ENCODE measurements at places on chromosomes 16 and 17.

DNA sequence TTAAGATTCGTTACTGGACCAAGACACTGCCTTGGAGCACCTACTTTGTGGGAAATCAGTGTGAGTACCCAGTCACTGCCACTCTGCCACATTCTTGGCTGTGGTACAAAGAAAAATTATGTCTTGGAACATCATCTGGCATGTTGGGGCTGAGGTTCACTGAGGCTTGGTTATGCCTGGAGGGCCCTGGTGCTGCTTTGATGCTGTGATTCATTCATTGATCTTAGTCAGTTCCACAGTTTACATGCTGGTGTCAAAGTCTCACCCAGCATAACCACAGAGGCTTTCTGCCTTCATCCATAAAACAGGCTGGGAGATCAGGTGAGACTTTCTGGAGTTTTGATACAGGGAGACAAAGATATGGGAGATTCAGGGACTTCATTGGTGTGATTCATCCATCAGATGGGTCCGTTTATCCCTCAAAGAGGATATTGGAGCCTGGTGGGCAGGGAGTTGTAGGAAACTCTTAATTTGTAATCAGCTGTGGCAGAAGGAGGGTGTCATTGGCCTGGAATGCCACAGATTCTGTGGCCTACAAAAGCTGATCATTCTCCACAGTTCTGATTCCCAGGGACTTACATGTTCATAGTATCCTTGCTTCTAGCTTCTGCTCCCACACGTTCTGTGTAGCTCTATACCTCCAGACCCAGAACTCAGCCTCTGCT lies 322.5 kb downstream of the PMP22 start:
- DNase-seq, result no peak

DNA sequence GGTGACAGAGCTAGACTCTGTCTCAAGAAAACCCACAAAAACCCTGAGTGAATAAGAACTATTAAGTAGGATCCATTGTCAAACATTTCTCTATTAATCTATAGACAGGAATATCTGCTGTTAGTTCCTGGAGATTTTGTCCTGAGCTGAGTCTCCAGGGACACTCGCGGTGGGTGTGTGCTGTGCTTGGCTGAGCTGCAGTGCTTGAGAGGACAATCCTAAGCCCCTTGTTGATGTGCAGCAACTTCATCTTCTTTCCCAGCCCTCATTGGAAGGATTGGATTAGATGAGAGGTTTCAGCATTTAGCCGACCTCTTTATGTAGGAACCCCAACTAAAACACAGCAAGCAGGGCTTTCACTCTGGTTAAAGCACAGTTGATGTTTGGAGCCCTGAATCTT lies 33.3 kb downstream of the NDEL1 start:
- DNase-seq, result no peak

DNA sequence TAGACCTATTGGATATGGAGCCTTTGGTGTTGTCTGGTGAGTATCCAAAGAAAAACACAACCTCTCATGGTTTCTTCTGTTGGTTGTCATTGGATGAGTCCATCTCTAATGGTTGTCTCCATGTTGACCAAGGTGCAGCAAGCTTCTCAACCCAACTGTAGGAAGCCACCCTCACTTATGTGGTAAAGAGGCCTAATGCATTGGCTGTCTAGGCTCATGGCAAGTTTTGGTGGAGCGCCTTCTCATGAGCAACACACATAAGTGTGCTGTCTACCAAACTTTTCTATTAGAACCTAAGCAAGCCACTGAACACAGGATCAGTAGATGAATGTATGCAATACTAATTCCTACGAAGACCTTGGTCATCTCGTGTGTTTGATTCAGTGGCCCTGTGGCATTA lies 819 bp downstream of the NLK start:
- no peak for DNase-seq

DNA sequence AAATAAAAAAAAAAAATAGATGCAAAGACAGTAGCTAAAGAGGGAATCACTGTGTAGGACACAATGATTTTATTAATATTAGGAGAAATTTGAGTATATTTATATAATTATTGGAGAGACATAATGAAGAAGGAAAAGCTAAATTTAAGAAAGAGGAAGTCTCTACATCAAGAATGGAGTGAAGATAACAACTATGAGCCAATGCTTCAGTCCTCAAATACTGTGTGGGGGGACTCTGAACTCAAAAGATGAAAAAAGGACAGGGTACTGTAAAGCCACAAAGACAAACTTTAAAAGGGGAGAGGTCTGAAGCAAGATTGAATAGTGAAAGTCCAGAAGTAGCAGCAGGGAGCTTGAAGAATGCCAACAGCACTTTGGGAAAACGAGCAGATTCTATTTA lies 44.7 kb downstream of the SKAP1 start:
- DNase-seq, result no peak

DNA sequence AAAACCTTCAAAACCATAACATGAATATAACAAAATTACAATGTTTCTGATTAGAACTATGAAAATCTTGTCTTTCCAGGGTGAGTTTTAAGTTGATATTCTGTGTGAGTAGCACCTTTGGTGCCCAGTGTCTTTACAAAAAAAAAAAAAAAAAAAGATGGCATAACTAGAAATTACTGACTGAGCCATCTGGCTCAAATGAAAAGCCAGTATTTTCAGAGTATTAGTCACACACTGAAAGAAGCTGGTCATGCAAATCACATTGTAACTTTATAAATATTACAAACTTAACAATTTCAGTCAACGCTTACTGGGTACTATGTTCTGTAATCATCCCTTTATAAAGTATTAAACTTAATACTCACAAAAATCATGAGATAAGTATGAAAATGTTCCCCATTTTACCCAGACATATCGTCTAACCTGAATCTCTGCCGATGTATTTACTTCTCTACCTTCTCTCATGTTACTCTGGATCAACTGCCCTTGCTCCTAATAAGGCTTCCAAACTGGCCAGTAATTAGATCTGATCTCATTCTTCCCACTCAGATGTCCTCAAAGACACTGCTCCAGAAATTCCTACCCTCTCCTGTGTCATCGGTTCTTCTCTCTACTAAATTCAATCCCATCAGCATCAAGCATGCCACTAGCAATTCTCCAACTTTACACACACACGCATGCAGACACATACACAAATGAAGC lies 25.4 kb downstream of the UBE2G1 start:
- DNase-seq, result no peak

DNA sequence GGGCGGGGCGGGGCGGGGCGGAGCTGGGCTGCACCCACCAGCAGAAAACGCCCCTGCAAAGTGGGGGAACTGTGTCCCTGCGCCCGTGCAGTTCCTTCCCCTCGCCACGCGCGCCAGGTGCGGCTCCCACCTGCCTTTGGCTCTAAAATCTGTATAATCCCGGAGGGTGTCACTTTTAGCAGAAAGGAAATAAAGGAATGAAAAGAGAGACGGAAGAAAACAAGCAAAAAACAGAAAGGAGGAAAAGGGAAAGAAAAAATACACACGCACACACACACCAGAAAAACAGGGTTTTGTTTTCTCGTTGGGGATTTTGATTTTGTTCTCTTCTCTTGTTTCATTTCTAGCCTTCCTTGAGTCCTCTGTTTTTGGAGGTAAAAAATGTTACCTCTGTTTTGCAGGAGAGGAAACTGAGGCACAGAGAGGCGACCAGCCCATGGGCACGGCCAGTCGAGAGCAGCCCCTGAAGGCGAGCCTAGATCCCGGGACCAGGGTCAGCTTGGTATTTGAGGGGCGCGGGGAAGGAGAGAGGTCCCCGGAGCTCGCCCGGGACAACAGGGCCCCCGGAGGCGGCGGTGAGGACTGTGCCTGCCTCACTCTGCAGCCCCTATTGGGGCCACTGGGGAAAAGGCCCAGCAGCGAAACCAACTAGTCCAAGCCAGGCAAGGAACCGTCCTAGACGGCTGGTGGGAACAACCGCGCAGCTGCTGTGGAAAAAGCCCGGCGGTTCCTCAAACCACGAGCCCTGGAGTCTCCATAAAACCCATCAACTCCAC lies 594 bp upstream of the CARHSP1 start:
- no peak for DNase-seq

DNA sequence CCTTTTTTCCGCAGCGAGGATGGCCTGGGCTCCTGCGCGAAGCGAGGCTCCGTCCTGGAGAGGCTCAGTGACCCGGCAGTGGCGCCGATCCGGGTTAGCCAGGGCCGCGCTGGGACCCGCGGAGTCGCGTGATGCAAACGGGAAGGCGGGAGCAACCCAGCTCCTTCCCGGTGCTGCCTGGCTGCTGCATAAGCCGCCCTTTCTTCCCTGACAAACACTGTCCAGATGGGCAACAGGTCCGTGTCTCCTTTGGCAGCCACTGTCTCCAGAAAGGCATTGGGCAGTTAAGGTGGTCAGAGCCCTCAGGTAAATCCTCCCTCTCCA lies 21.8 kb upstream of the ZNHIT3 start:
- no peak for DNase-seq

GRCh38 chr17:2899906-2900305 lies 103.7 kb downstream of the RAP1GAP2 start:
- no peak for DNase-seq

DNA sequence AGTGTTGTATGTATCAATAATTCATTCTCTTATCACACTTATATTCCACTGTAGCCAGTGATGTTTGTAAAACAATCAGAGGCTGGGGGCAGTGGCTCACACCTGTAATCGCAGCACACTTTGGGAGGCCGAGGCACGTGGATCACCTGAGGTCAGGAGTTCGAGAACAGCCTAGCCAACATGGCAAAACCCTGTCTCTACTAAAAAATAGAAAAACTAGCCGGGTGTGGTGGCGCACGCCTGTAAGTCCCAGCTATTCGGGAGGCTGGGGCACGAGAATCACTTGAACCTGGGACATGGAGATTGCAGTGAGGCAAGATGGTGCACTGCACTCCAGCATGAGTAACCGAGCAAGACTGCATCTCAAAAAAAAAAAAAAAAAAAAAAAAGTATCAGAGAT lies 217.0 kb downstream of the CPPED1 start:
- no peak for DNase-seq

DNA sequence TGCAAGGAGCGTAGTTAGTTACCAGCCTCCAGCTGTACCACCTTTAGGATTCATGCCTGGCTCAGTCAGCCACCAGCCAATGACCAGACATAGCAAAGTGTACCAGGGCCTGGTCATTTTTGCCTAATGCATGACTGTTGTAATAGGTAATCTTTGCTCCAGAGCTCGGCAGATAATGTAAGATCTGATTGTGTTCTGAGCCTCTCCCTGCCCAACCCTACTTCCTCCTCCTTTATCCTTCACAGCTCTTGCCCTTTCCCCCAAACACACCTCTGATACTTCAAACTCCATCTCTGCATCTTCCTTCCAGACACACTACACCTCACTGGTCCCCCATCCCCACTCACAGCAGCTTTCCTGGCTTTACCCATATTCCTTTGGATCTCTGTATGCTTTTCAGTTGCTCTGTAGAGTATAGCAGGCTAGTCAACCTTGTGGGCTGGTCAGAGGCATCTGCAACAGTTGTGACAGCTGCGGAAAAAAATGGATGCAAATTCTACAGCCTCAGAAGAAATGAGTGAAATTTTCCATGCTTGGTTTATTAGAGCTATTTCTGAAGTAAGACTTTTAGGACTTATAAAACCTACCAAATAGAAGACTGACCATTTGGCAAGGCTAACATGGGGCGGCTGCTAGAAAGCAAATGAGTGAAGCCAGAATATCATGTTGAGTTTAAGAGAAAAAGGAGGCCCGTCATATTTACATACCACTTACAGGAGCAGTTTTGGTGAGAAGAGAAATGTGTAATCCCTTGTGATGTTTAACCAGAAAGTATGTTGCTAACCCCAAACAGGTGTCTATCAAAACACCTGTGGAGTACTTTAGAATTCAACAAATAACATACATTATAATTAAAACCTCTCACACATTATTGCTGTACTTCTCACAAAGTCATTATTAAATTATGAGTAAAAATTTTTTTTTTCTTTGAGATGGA lies 19.9 kb upstream of the C16orf87 start:
- no peak for DNase-seq

- no peak for DNase-seq
Observed at GRCh38 chr17:50580646-50581045, 20.1 kb downstream of the CACNA1G start.

- DNase-seq, result no peak
Observed at GRCh38 chr17:54971147-54971546, 2.6 kb downstream of the STXBP4 start.

DNA sequence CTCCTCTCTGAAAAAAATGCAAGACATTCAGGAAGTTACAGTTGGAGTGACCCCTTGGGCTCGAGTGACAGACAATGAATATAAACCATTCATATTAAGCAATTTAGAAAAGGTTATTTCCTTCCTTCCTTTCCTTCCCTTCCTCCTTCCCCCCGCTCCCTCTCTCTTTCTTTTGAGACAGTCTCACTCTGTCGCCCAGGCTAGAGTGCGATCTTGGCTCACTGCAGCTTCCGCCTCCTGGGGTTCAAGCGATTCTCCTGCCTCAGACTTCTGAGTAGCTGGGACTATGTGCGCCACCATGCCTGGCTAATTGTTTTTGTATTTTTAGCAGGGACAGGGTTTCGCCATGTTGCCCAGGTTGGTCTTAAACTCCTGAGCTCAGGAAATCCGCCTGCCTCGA lies 13.2 kb downstream of the PSMD12 start:
- no peak for DNase-seq

DNA sequence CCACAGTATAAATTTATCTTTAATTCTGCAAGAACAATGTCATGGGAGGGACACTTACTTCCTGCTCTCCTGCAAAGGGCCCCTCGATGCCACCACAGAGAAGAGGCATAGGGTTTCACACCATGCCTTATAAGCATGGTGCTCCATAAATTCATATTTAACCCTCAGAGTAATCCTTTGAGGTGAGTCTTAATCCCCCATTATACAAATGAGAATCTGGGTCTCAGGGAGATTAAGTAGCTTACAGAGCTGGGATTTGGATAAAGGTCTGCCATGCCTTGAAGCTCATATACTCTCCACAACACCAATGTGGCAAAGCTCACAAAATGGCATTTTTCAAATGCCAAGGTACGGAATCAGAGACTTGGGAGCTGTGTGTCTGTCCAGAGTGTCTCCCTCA lies 268.5 kb upstream of the CCL2 start:
- no peak for DNase-seq

DNA sequence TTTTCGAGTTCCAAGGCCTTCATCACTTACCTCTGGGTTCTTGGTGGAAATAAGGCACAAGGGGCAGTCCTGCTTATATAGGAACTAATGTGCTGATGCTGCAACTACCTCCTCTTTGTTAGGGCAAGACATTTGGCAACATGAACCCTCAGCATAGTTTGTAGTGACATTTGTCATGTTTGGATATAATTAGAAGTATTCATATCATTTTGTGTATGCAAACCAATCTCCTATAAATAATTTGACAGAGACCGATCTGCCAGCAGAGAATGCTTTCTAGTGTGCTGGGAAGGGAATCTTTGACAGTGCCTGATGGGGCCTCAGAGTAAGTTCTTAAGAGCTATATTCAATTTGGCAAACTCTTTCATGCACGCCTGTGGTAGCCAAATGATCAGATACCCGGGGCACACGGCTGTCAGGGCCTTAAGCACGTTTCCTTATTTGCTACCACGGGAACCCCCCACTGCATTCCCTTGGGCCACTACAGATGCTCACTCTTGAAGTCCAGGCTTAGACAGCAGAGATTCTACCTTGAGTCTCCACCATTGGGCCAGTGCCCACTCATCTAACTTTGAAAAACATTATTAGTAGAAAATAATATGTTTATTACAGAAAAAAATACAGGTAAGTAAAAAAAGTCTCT lies at the start of gene MYH8:
TSS of gene MYH8 (minus strand) at position 51 of the 643 bp plus-strand sequence. CDS start 1,723 bp downstream, outside the sequence.
- no peak for DNase-seq

All from globus pallidus (tissue), 1 donor.